T-cell (primary cell): ENCODE measurements at places on chromosomes 16 and 17.

DNA sequence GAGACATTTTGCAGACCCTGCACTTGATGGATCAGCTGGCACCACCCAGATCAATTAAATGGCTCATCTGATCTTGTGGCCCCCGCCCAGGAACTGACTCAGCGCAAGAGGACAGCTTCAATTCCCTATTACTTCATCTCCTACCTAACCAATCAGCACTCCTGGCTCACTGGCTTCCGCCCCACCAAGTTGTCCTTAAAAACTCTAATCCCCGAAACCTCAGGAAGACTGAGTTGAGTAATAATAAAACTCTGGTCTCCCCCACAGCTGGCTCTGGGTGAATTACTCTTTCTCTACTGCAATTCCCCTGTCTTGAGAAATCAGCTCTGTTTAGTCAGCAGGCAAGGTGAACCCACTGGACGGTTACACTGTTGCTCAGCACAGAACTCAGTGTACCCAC, 23.6 kb downstream of the SPPL2C start:
- no peak for DNase-seq

GRCh38 chr17:76421044-76421407, 31.9 kb downstream of the UBE2O start:
- no peak for DNase-seq

DNA sequence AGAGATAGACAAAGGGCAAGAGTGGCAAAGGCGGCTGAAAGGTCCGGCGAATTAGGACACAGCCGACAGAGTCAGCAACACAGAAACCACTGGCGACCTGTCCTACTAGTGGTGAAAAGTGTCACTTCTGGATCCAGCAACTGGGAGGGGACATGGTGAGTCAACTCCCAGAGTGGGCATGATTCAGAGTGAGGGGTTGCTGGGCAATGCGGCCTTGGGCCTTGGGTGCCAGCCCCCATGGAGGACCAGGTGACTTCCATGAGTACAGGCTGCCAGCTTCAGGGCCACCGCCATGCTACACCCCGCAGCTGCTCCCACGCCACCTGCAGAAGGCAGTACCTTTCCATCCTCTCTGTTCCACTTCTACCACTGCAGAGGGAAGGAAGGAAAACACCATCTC, 110.6 kb downstream of the ZFHX3 start:
- no peak for DNase-seq

DNA sequence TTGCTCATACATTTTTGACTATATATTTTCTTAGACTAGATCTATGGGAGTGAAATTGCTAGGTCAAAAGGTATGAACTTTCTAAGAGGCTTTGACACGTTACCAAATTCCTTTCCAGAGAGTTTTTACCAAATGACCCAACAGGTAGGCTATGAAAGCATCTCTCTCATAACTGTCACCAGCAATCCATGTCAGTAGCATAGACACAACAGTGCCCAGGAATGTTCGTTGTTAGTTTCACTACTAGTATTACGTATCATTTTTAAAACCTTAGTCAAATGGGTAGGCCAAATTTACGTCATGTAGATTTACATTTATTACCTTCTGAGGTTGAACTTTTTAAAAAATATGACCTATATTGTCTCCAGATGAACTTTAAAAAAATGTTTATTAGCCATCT, 66.8 kb downstream of the MARCHF10 start:
- DNase-seq, result no peak

- DNase-seq, result no peak
Measured at GRCh38 chr16:85524630-85525419, 88.3 kb upstream of the GSE1 start.

GRCh38 chr16:8848231-8848938, 20.4 kb downstream of the CARHSP1 start:
- DNase-seq, result no peak

DNA sequence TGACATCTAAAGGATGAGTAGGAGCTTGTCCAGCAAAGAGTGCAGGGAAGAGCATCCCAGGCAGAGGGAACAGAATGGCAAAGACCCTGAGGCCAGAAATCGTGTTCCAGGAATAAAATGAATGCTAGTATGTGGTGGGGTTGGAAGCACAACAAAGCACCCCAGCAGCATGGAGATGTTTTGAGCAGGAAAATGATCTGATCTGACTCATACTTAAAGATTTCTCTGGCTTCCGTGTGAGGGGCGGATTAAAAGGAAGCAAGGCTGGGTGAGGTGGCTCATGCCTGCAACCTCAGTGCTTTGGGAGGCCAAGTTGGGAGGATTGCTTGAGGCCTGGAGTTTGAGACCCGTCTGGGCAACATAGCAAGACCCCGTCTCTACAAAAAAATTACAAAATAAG, 2.3 kb downstream of the SLC5A11 start:
- no peak for DNase-seq

GRCh38 chr16:615122-615521, 15.7 kb upstream of the WFIKKN1 start:
- DNase-seq, result no peak
